Pancreas (tissue), 10 donors: ENCODE measurements at places on chromosomes 2 and 18. TPM values are rescaled to one million over a fixed set of nuclear protein-coding genes. Genes with fewer than 3 reads are reported as not detected.
A peak's percentile ranks its signal among the peaks of the same experiment; 100 is the strongest.

- no peak overlapping the region for H3K27ac ChIP-seq
- H3K4me3 ChIP-seq: no peak overlapping the region
- DNase-seq: no peak
- H3K4me1 ChIP-seq: no peaks in the 10 kb centered on the region
- H3K36me3 ChIP-seq: no peaks in the 10 kb centered on the region
Observed at GRCh38 chr2:150358468-150358807, 129.0 kb downstream of the RND3 start.

DNA sequence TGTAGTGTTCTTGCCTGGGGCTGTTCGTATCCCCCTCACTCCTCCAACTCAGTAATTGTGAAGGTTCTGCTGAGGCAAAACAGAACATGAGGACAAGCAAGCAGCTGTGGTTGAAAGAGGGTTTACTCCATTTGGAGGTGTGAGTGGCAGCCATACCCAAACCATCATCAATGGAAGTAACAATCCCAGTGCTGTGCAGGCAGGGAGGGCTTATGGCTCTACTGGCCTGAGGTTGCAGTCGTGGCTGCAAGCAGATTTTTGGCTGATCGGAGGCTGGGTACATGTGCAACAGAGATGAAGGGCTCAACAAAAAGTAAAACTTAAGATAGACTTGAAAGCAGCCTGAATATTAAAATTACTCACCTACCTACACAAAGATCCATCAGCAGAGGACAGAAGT, 13.2 kb downstream of the SRSF7 start:
- no peaks in the 10 kb centered on the region for H3K27me3 ChIP-seq
- no peak overlapping the region for H3K27ac ChIP-seq
- H3K4me1 ChIP-seq: peaks cover 14% of the 10 kb centered on the region
- H3K4me3 ChIP-seq: no peak overlapping the region

DNA sequence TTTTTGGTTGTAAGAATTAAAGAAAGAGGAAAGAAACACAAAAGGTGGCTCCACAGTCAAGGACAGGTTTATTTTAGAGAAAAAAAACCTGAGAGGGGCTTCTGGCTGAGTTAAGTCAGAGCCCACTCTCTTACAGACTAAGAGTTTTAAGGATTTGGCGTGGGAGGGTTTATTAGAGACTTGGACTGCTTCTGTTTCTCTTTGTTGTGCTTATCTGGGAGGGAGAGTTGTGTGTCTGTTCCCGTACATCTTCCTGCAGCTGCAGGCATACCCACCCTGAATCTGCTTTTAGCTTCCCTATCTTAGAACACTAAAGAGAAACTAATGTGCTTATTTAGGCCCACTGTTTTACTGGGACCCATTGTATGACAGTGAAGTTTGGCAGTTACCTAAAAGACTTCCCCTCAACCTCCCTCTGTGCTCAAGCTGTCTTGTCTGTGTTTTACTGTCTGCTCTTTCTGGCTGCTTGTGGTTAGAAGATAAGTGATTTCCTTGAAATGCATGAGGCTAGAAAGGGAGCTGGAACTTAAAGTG, 2.7 kb downstream of the RSAD2 start:
- no peak overlapping the region for H3K27ac ChIP-seq
- H3K4me3 ChIP-seq: no peak overlapping the region
- no peaks in the 10 kb centered on the region for H3K36me3 ChIP-seq
- H3K4me1 ChIP-seq: peaks cover 7% of the 10 kb centered on the region

The SPATA3 gene
- total RNA-seq: not detected

DNA sequence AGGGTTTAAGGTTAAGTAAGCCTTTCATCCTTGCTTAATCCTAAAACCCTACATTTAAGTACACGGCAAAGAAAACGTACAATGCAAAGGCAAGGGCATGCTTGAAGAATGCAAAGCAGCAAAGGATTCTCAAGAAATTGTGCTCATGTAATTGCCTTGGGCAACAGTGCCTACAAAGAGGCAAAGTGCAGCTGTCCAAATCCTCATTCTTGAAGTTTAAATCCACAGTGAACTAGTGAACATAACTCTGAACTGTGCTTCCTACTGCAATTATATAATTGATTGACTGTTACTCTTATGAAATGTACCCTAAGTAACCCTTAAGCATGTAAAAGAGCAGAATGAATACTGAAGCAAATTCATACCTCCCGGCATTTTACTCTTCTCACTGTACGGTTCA, 85.4 kb downstream of the MAP3K20 start:
- DNase-seq: no peak
- no peak overlapping the region for H3K27ac ChIP-seq
- H3K4me1 ChIP-seq: no peaks in the 10 kb centered on the region
- no peaks in the 10 kb centered on the region for H3K27me3 ChIP-seq

The OSR1 gene
- total RNA-seq: 1.2 TPM

The NYAP2 gene
- total RNA-seq: not detected

GRCh38 chr2:239227661-239228371, 173.0 kb downstream of the HDAC4 start:
- H3K27ac ChIP-seq: no peak overlapping the region
- H3K4me1 ChIP-seq: peaks cover 4% of the 10 kb centered on the region
- no peak for DNase-seq
- H3K4me3 ChIP-seq: no peak overlapping the region

DNA sequence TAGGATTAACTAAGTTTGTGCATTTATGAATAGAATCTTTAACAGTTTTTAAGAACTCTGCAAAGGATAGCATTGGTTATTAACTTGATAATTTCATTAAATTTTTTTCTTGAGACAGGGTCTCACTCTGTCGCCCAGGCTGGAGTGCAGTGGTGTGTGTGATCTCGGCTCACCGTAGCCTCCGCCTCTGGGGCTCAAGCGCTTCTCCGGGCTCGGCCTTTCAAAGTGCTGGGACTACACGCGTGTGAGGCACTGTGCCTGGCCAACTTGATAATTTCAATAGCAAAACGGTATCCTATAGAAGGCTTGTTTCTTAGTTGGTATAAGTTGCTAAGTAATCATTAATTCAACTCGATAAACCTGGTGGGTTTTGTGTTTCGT, 38.0 kb downstream of the ADNP2 start:
- H3K4me3 ChIP-seq: peak overlapping the region; percentile 46
- no peaks in the 10 kb centered on the region for H3K27me3 ChIP-seq
- H3K36me3 ChIP-seq: no peaks in the 10 kb centered on the region
- H3K4me1 ChIP-seq: peaks cover 15% of the 10 kb centered on the region
- H3K27ac ChIP-seq: no peak overlapping the region
- no peak for DNase-seq

DNA sequence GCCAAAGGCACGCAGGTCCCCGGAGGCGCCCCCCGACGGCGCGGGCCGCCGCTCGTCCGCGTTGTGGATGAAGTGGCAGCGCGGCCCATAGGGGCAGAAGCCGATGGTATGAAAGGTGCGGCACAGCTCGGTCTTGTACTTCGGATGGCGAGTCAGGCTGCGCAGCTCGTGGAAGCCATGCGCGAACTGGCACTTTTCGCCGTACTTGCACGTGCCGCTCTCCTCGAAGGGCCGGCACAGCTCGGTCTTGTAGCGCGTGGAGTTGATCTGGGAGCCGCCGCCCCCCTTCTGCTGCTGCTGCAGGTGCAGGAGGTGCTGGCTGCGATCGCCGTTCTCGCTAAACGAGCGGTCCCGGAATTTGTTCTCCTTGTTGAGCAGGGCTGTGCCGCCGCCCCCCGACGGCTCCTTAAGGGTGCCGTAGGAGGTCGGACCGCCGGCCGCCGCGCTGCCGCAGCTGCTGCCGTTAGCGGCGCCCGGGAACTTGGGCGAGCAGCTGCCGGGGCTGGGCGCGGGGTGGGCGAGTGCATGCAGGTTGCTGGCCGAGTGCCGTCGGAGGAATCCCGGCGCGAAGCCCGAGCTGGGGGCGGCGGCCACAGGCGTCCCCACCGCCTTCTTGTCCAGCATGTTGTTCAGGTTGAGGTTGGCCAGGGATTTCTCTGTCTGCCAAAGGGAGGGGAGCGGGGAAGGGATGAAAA, 1.2 kb downstream of the ZFP36L2 start:
- peaks cover 26% of the 10 kb centered on the region for H3K4me1 ChIP-seq
- peaks cover 16% of the 10 kb centered on the region for H3K36me3 ChIP-seq
- peak overlapping the region; percentile 88 for H3K4me3 ChIP-seq
- no peaks in the 10 kb centered on the region for H3K27me3 ChIP-seq

DNA sequence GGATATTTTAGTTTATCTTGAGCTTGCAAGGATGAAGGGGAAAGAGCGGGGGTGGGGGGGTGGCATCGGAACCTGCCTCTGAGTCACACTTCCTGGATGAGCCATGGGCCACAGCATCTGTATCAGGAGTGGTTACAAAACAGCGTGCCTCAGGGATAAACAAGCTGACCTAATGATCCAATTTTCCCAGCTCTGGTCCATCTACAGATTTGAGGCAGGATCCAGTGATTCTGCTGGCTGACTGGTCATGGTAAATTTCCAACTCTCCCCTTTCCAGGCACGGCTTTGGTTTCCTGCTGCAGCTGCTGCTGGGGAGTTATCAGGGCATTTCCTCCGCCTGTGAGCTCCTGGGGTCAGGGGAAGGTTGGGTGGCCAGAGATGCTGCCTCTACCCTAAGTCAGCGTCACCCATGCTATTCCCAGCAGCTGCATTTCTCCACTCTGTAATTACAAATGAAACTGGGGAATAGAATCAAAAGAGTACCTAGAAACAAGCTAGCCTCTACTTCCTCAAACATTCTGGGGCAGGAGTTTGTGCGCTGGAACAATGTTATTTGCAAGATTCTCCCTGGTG, 4.7 kb upstream of the HPCAL1 start:
- no peak for DNase-seq
- no peak overlapping the region for H3K4me3 ChIP-seq
- no peaks in the 10 kb centered on the region for H3K4me1 ChIP-seq
- no peaks in the 10 kb centered on the region for H3K36me3 ChIP-seq

DNA sequence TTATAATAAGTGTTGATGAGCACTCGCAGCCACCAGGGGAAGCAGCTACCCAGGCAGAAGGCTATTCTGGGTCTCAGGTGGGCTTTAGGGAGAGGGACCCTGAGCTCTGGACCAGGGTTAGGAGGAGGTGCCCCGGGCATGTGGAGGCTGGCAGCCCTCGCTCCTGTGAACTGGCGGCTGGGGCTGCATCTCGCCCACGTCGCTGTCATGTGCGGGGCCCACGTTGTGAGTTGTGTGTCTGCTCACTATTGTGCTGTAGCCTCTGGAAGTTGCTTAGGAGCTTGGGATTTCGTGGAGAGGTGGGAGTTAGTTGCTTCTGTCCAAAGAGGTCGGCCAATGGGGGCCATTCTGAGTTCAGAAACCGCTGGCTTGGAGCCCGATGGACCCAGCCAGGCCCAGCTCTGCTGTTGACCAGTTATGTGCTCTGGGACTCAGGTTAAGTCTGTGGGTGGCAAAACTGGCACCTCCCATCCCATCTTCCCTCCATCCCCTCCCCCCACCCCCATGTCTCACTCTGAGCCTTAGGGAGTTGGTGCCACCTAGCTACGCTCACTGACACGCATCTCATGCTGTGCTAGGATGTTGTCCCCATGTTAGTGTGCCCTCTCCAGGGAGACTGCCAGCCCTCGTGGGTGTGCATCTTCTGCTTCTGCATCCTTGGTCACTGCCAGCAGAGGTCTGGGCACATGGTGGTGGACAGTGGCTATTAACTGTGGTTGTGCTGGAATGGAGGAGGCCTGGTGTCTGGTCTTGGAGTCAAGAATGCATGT, 18.5 kb downstream of the RRM2 start:
- no peaks in the 10 kb centered on the region for H3K4me1 ChIP-seq
- no peak overlapping the region for H3K4me3 ChIP-seq
- no peaks in the 10 kb centered on the region for H3K36me3 ChIP-seq

- no peak overlapping the region for H3K27ac ChIP-seq
- no peak overlapping the region for H3K4me3 ChIP-seq
- no peaks in the 10 kb centered on the region for H3K27me3 ChIP-seq
- H3K36me3 ChIP-seq: no peaks in the 10 kb centered on the region
Observed at GRCh38 chr2:29977284-29977683, 55.9 kb upstream of the ALK start.
